ENCODE measurements at places on chromosomes 2 and 18.

GRCh38 chr2:190571686-190572085, 37.2 kb upstream of the NEMP2 start:
- no peak for DNase-seq

GRCh38 chr18:59268127-59268720, 5.0 kb downstream of the RAX start:
- no peak for DNase-seq

GRCh38 chr2:1487758-1488157, 74.5 kb downstream of the TPO start:
- no peak for DNase-seq

DNA sequence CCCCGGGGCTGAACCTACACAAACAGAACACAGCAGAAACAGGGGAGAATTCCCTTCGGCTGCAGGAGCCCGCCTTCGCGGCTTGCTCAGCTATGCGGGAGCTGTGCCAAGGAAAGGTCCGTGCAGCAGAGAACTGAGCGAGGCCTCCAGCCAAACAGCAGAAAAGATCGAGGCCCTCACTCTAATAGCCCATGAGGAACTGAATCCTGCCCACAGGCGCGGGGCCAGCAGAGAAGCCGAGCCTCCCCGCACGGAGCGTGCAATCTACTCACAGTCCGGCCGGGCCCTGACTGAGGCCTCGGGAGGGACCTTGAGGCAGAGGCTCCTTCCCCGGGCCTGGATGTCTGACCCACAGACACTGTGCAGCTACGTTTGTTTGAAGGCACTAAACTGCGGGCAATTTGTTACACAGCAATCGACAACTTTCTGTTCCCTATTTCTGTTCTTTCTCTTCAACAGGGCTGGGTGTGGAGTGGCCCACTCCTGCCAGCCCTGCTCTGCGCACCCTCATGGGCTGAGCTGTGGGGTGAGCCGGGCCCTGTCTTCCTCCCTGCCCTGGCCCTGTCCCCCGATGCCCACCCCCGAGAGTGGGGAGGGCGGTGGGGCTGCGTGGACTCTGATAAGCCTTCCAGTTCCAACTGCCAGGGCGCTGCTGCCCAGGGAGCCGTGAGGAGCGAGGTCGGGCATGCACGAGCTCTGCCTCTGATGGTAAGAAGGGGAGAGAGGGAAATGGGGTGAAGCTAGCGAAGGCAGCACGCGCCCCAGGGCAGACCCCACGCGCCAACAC, 13.7 kb downstream of the HES6 start:
- no peak for DNase-seq

GRCh38 chr2:180660207-180660606, 320.2 kb upstream of the UBE2E3 start:
- DNase-seq: no peak

GRCh38 chr18:66749481-66750035, 145.7 kb upstream of the CDH19 start:
- no peak for DNase-seq

DNA sequence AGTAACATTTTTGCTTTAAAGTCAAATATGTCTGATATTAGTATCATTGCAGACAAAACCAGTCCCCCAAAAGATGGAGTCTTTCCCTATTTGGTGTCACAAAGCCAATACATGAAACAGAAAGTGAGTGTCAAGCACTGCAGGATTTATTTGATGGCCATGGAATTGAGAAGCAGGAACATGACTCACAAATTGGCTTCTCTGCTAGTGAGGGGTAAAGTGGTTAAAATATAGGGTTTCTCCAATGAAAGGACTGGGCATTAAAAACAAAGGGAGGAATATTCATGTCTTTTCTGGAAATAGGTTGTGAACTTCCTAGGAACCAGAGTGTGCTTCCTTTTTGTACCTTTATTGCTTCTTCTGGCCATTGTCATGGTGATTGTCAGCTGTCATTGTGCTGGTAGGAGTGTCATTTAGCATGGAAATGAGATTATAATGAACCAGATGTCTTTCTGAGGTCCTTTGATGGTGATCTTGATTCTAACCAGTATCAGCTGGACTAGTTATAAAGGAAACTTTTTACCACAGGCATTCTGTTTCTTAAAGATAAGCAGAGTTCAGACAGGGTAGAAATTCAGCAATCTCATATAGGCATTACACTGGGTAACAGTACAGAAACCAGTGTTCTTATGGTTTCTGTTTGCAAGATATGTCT, 4.1 kb downstream of the REG1B start:
- no peak for DNase-seq

- no peak for DNase-seq
These were observed 56.0 kb upstream of the SLC14A2 start for GRCh38 chr18:45559258-45559657.

DNA sequence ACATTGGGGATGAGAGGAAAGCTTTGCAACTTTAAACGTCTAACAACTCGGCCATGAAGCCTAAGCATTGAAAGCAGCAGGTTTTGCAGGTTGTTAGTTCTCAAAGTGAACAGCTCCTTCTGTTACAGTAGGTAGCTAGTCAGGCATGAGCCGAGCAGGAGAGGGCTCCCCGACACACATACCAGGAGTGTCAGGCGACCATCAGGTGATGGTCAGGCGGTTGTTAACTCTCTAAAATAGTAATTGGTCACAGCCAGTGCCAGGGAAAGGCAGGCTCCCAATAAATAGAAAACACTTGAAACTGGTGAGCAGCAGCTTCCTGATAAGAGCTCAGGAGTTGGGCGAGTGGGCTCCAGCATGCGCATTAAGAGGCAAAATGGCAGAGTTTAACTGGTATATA, 53.5 kb upstream of the DAPL1 start:
- DNase-seq: no peak

- no peak for DNase-seq
These were observed 17.7 kb upstream of the SIX2 start for GRCh38 chr2:45026924-45027450.

GRCh38 chr18:70523792-70524182, 234.9 kb downstream of the SOCS6 start:
- DNase-seq: no peak

DNA sequence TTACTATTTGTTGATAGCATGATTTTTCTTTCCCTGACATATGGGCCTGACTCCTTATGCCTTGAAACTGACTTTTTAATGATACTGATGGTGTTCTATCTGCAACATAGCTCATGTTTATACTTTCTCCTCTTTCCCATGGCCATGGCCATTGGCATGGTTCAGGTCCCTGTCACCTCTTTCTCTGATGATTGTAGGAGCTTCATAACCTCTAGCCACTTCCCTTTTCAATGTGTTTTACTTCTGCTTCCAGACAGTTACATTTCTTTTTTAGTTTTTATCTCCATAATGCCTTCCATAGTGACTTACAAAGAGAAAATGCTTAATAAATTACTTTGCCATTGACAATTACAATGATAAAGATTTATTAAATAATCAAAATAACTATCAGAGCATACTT, 177.9 kb upstream of the SETBP1 start:
- DNase-seq: no peak

DNA sequence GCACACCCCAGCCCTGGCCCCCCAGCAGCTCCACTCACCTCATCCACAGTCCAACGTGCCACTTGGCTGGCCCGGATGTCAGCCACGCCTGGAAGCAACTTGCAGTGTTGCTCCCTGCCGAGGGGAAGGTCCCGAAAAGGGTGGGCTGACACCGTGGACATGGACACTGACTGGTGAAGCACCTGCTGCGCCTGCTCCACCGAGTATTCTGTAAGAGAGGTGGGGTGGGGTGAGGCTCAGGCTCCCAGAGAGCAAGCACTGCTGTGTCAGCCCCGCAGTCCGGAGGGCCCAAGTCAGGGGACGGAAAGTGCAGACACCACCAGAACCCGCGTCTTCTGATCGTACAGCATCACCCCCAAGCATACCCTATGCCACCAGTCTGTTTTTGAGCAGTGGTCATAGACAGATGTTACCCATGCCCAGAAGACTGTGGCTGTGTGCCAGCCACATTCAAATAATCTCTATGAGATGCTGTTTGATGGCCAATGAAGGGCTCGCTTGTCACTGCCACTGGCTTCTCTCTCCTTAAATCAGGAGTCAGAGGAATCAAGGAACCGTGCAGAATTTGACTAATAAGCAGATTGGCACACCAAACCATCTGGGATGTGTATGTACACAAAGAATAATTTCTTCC, 74.2 kb upstream of the TMEM200C start:
- DNase-seq: no peak

DNA sequence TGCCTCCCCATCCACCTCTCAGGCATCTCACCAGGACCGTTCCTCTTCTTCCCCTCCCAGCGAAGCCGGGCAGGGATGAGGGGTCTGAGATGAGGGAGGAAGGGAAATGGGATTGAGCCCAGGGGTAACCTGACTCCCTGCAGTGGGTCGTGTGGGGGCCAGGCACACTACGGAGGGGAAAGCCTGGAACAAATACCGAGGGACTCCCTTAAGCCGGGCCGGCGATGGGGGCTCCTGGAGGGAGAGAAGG, 250 bp upstream of the SPEG start:
- no peak for DNase-seq

DNA sequence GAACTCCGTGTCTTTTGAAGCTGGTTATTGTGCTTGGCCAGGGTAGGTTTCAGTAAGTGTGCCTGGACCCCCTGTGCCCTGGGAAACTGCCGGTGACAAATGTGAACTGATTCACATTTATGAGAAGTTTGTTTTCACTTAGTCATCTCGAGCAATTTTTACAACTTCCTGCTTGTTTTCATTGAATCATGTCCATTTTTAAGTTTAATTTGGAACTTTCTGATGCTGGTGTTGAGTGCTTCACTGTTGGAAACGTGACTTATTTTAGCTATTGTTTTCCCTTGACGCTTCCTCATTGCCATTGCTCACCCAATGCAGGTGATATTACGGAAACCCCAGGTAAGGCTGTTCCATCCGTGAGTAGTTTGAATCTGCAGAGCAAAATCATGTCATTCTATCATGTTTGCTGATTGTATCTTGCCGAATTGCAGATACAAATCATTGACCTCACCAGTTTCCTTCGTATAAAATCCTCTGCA, 97.2 kb downstream of the RTN4 start:
- no peak for DNase-seq

- no peak for DNase-seq
These were observed 220.2 kb downstream of the HDAC4 start for GRCh38 chr2:239180526-239181073.

- DNase-seq: no peak
These were observed 33.4 kb downstream of the PLEKHM3 start for GRCh38 chr2:207991944-207992343.

- no peak for DNase-seq
These were observed 137.8 kb upstream of the GYPC start for GRCh38 chr2:126518196-126518595.

GRCh38 chr18:68937029-68937599, 139.2 kb downstream of the CCDC102B start:
- no peak for DNase-seq

DNA sequence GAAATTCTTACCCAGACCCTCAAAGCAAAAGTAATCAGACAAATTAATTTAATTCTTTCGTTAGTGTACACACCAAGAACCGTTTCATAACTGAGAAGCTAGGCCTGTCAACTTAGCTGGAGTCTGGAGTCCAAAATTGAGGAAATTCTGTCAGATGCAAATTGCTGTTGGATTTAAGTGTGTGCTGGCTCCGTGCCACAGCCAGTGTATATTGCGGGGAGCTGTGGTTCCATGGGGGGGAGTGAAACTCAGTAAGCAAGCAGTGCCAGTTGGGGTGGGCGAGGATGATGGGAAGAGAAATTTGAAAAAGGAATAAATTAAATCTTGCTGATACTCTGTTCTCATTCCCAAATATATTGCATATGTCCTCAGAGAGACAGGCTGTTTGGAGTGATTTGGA, 4.0 kb downstream of the ARPC2 start:
- no peak for DNase-seq

DNA sequence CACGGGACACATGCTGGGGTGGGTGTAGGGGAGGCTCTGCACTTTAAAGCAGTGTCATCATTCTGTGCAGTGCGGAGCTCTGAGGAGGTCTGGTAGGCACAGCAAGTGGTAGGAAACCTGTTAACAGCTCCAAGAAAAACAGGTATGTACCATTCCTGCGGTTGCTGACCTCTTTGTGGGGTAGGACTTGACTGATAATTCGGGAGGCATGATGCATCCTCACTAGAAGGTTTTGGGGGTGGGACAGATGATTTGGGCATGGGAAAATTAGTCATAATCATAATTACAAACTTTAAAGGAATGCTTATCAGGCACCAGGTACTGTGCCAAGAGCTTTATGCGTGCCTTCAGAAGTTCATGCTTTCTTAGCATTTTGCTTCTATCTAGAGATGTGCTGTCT, 9.7 kb downstream of the DOK1 start:
- DNase-seq: no peak

GRCh38 chr2:23478087-23478932, 93.3 kb downstream of the KLHL29 start:
- no peak for DNase-seq

- DNase-seq: no peak
These were observed 13.2 kb downstream of the POU3F3 start for GRCh38 chr2:104866883-104867812.

GRCh38 chr2:11377928-11378545, 33.6 kb upstream of the ROCK2 start:
- no peak for DNase-seq

GRCh38 chr2:67726416-67726815, 329.3 kb downstream of the ETAA1 start:
- no peak for DNase-seq

DNA sequence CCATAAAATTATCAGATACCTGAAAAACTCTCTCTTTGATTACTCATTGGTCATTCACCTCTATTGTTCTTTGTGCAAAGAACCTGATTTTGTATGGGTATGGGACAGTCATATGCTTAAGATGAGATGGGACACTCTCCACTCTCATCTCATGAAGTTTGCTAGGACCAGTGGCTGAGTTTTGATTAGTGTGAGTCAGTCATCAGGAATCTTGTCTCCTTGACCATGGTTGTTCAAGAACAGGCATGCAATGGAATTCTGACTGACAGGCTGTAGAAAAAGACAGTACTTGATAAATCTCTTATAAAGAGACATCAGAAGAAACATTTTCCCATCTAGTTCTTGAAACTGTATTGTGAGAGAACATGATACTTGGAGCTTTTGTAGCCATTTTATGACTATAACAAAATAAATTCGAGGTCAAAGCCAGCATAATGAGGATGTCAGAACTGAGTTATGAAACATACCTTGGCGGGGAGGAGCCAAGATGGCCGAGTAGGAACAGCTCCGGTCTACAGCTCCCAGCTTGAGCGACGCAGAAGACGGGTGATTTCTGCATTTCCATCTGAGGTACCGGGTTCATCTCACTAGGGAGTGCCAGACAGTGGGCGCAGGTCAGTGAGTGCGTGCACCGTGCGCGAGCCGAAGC, 367.0 kb downstream of the NR4A2 start:
- DNase-seq: no peak

- DNase-seq: no peak
These were observed 50.8 kb downstream of the TRABD2A start for GRCh38 chr2:84830095-84830494.

DNA sequence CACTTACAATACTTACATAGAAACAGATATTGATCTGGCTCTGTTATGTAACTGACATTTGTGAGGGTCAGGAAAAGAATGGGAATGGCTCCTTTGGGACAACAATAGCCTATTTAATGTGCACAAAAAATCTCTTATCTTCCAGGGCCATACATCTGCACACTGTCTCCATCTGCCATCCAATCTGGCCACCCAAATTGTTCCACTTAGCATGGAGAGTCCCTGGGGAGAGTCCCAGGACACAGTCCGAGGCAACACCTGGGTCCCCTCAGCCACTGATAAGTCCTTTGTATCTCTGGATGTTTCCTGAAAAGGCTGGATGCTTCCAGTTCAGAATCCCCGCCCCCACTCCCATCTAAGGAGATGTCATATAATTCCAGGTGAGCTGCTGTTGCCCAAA, 274.2 kb upstream of the NCKAP5 start:
- no peak for DNase-seq

GRCh38 chr2:68214381-68214780, 38.0 kb downstream of the PPP3R1 start:
- no peak for DNase-seq

- no peak for DNase-seq
These were observed 214.6 kb upstream of the LRRTM1 start for GRCh38 chr2:80519121-80519643.

All from stimulated activated CD4-positive, alpha-beta T cell treated with anti-CD3 and anti-CD28 coated beads, Interleukin-1b, Interleukin-23, amount 100 ng/mL, for 1 hour (primary cell).